ENCODE measurements at places on chromosomes 13 and 19.

DNA sequence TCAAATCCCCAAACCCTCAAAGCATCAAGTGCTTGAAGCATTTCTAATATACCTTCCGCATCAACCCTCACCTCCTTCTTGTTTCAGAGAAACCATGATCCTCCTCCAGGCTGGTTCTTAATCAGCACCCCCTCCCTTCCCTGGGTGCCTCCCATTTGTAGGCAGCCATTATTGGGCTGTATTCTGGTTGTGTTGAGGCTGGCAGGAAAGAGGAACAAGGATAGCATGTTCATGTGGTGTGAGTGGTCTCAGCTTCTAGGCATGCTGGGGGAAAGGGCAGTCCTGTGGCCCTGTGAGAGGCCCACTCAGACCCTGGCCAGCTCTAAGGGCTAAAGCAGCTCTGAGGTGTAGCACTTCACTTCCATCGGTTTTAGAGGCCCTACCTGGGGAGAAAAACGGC lies 18.9 kb upstream of the TRIM13 start:
- DNase-seq: no peak

DNA sequence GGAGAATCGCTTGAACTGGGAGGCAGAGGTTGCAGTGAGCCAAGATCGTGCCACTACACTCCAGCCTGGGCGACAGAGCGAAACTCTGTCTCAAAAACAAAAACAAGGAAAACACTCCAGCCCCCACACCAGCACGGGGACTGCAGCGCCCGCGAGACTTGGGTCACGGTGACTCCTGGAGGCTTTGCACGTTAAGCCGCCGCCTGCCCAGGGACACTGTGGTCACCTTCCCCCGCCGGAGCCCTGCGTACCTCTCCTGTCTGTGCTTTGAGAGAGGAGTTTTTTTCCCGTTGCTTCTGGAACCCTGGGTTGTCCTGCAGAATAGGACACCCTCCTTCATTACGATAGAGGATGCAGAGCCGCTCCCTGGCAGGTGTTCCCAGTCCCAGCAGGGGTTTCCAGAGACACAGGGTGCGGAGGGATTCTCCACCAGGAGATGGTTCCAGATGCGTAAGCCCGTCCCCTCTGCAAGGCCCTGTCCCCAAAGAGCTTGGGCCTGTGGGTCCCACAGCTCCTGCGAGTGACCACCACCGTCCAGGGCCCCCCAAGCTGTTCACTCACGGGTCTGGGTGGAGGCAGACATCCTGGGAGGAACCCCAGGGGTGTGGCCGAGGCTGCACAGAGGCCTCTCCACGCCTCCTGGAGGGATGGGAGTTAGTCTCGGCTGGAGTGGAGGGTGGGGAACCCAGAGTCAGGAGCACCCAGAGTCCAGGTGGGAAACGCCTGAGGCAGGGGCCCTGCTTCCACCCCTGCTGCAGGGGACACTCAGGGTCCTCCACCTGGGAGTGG lies 42.8 kb upstream of the NDUFS7 start:
- no peak for DNase-seq

DNA sequence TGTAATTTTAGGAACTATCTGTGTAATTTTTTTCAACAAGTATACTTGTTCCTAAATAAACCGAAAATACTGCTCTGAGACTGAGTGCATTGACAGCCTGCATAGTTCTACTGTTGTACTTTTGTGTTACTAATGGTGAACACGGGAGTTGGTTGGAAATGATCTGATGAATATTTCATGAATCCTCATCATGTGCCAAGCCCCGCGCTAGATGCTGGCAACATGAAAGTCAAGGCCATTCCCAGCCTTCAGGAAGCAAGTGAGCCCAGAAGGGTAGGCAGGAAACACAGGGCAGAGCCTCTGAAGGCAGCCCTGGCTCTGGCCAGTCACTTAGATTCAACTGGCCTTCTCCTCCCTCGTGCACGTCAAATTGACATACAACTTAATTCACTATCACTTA lies 106.1 kb downstream of the ABCC4 start:
- DNase-seq: no peak

DNA sequence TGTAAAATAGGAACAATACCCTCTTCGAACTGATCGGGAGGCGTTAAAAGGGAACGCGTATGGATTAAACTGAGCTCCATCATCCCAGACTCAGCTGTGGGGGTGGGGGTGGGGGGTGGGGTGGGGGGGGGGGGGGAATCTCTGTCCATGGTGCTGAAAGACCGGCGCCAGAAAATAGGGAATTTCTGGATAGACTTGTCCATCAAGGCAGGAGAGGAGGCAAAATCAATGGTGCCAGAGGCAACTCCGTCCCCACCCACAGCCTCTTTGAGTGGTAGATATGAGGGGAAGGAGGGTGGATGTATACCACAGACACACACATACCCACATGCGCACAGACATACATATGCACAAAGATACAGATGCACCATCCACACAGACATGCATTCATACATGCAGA lies 37.4 kb downstream of the ZNF787 start:
- no peak for DNase-seq

All from D341Med (cell line).